Head of caudate nucleus (tissue), 42 donors: ENCODE measurements at places on chromosomes 13 and 19.

DNA sequence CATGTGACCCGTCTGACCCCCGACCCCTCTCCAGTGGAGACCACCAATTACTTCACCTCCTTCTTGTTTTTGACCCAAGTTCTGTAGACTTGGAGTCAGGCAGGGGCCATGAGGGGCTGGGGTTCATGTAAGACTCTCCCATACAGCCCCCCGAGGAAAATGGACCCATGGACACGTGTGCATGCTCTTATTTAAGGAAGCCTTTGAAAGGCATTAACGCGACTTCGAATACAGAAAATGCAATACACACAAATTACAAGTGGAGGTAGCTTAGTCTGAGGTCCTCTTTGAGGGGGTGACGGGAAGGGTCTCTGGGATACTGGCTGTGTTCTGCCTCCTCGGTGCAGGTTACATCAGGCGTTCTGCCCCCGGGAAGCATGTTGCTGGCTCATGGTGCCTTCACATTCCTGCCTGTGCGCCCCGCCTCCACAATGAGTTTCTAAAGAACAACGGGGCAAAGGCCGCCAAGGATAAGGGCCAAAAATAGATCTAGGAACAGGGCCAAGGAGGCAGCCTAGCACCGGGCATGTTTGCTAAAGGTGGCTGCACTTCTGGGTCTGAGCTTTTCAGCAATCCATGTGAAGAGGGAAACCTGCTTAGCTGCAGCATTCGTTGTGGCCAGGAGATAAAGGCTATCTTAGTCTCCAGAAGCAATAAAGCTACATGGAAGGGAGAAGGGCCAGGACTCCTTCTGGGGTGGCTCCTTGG lies 54.5 kb downstream of the RAB20 start:
- no peak for DNase-seq

DNA sequence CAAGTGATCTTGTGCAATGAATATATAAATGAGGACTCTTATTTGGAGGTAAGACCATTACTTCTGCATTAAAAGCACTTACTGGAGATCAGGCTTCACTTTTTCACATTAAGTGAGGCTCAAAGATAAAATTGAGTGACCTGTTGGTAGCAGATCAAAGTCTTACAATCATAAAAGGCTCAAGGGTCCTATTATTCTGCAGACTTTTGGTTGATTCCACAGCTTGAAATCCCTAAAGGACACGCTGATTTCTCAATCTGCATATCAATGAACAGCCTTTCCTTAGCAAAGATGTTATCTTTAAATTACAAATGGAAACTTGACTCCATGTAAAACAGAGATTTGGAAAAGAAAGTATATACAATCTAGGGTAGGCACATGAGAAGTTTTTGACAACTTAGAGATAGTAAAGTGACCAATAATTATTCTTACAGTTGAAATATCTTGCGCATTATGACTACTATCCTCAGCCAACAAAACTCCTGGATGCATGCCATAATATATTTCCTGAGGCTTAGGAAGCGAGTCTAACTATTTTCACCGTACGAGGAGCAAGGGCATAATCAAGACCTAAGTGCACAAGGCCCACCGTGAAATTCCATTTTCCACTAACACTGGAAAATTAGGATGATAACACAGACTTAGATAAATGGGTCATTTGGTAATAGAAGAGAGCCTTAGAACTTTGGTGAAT lies 640.7 kb downstream of the LIG4 start:
- DNase-seq = no peak

DNA sequence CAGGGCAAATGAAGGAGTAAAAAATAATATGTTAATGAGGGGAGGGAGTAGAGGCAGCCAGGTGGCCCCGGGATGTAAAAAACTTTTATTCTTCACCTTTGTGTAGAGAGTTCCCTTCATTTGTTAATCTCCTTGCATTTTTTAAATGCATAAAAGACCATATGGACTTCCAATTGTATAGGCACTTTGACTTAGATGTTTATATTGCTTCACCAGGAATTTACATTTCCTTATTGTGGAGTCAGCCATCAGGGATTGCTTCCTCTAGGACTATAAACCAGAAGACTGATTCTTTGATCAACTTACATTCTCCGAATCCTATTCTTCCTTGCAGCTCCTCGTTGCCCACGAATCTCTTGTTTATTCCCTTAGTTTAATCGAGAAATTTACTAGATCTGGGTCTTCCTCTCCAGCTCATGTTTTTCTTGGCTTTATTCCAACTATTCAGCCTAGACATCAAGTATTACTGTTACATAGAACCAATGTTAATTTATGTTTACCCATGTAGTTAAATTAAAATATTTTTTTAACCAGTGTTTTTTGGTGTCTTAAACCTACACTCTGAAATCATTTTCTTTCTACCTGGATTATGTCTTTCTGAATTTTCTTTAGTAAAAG lies 1187.0 kb upstream of the SLC10A2 start:
- no peak for DNase-seq

DNA sequence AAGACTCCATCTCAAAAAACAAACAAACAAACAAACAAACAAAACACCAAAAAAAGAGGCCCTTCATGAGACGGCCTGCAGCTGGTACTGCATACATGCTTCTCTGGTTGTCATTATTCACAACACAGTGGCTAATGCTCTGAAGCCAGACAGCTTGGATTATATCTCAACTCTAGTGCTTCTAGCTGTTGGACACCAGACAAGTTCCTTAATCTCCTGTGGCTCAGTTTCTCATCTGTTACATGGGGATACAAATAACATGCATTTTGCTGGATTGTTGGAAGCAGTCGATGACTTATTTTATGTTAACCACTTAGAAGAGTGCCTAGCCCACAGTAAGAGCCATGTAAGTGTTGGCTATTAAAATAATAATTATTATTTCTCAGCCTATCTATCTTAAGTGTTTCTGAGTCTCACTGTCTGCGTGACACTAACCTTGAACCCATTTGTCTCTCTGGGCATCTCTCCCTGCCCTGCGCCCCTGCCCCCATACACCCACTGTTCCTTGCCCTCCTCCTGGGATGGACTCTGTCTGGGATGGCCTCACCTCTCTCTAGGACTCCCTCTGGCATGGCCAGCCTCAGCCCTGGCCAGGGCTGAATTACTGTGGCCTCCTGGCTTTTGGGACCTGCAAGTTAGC lies 3.1 kb upstream of the JUNB start:
- no peak for DNase-seq

DNA sequence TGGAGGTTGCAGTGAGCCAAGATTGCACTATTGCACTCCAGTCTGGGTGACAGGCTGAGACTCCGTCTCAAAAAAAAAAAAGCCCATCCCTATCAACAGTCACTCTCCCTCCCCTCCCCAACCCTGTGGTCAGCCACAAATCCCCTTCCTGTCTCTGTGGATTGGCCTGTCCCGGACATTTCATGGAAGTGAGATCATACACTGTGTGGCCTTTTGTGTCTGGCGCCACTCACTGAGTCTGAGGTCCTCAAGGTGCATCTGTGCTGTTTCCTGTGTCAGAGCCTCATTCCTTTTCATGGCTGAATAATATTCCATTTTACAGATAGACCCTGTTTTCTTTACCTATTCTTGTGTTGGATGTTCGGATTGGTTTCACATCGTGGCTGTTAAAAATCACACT lies 149.5 kb downstream of the PTPRS start:
- DNase-seq = no peak

GRCh38 chr19:883661-884211 lies 9.3 kb downstream of the MED16 start:
- no peak for DNase-seq

GRCh38 chr13:45417790-45418534 lies at the start of gene SLC25A30:
SLC25A30 (minus strand) TSS chr13:45418373; CDS start chr13:45411425, 6,948 bp downstream.
- peak; percentile 95 for DNase-seq

DNA sequence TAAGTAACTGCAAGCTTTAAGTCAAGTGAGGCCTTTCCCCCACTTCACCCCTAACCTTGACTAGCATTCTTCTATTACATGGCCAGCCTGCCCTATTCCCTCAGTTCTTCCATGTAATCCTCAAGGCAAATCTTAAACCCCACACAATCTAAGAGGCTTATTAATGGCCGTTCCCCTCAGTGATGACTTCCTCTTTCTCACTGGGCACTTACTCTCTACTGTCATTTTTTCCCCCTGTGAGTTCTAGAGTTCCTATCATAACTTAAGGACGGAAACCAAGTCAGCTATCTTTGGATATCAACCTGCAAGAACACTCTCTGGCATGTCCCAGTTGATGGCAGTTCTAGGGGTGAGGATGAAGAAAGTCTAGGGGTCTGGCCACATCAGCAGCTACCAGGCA lies 131.2 kb downstream of the DCLK1 start:
- DNase-seq = no peak

- DNase-seq = peak; percentile 71
These were observed at the start of gene ETHE1 for GRCh38 chr19:43526884-43527859. ETHE1 (minus strand) TSS chr19:43527201; CDS start chr19:43527177, 24 bp downstream.

- DNase-seq = no peak
These were observed 19.2 kb downstream of the ITM2B start for GRCh38 chr13:48252176-48252575.

GRCh38 chr13:93505104-93505952 lies 278.7 kb downstream of the GPC6 start:
- no peak for DNase-seq

- DNase-seq = no peak
These were observed 22.4 kb upstream of the ARHGEF18 start for GRCh38 chr19:7326105-7326877.

- DNase-seq = no peak
These were observed 48.7 kb upstream of the MYCBP2 start for GRCh38 chr13:77375560-77376108.

GRCh38 chr19:16677055-16677454 lies 16.1 kb downstream of the TMEM38A start:
- no peak for DNase-seq

- DNase-seq = no peak
These were observed 48.4 kb upstream of the SPRY2 start for GRCh38 chr13:80389073-80390038.

GRCh38 chr13:41864658-41865057 lies 96.3 kb downstream of the VWA8 start:
- DNase-seq = no peak

GRCh38 chr19:41420101-41420880 lies 6.9 kb downstream of the B3GNT8 start:
- DNase-seq = no peak

GRCh38 chr13:36666477-36667229 lies 7.2 kb upstream of the SERTM1 start:
- no peak for DNase-seq

DNA sequence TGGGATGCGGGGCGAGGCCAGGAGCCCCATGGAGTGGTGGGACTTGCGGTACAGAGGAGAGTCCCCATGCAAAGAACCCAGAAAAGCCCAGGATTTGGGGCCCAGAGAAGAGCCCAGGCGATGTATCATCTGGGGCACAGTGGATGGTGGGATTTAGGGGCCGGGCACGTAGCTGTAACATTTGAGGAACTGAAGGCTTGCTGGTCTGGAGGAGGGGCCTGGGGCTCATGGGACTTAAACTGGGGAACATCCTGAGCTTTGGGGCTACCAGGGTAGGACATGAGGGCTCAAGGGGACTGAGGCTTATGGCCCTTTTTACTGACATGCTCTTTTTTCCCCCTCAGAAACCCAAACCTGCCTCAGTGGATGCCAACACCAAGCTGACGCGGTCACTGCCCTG lies 13.5 kb downstream of the MED25 start:
- DNase-seq = no peak

- no peak for DNase-seq
These were observed 120.9 kb downstream of the ZDHHC20 start for GRCh38 chr13:21338156-21338555.

DNA sequence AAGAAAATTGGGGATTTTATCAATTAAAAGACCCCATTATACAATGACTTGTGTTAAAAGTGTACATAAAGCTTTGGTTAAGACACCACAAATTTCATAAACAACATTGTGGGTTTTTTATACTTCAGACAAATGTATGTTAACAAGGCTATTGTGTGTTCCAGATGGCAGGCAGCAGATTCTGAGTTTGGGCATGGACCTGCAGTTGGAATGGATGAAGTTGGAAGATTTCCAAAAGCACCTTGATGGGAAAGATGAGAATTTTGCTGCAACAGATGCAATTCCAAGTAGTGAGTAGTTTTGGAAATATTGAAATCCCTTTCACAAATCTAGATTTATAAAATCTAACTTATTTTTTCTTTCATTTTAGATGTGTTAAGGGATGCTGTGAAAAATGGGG lies 25.4 kb downstream of the MPHOSPH8 start:
- DNase-seq = no peak

- no peak for DNase-seq
These were observed 346.6 kb downstream of the RFC3 start for GRCh38 chr13:34164582-34164981.

GRCh38 chr13:70162141-70162540 lies 53.9 kb upstream of the KLHL1 start:
- DNase-seq = no peak

DNA sequence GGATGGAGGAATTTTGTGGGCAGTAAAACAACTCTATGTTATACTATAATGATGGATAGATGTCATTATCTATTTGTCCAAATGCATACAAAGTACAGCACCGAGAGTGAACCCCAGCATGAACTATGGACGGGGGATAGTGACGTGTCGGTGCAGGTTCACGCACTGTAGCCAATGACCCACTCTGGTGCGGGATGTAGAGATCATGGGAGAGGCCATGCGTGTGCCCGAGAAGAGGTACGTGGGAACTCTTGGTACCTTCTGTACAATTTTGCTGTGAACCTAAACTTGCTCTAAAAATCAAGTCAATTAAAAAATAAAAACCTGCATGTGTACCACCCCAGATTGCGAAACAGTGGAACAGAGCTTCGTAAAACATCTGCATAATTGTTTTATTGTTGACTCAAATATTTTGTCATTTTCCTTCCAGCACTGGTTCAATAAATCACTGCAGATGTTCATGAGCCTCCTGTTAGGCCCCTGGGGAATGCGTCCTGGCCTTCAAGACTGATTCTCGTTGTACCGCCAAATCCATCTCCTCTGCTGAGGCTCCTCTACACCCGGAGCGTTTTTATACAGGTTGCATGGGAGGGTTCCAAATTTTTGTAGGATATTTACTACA lies 30.9 kb downstream of the COL4A1 start:
- DNase-seq = no peak

- no peak for DNase-seq
These were observed 254.1 kb upstream of the SOX21 start for GRCh38 chr13:94966422-94966955.
